ENCODE measurements at places on chromosomes 1 and 21.
A peak's percentile ranks its signal among the peaks of the same experiment; 100 is the strongest.

GRCh38 chr1:31529999-31530684 lies 46.2 kb upstream of the TINAGL1 start:
- no peak for DNase-seq

DNA sequence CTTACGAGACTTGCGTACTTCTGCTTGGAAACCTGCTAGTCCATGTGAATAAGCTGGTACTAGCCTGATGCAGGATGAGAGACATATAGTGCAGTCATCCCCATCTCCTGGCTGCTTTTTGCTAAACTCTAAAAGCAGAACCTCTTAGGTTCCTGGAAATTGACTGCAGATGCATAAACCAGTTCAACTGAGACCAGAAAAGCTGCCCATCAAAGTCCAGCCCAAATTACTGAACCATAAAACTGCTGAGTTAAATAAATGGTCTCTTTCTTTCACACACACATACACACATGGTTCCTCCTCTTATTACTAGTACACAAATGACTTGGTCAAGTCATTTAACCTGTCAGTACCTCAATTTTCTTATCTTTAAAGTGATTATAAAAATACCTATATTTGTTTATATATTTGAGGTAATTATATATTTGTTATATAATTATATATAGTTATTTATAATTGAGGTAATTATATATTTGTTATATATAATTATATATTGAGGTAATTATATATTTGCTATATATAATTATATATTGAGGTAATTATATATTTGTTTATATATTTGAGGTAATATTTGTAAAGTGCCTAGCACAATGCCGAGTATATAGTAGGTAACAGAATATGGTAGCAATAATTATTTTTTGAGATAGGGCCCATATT lies 25.2 kb upstream of the RABGAP1L start:
- no peak for DNase-seq

- no peak for DNase-seq
Observed at GRCh38 chr1:12499539-12500240, 118.3 kb downstream of the DHRS3 start.

GRCh38 chr1:201503397-201504176 lies 3.3 kb downstream of the CSRP1 start:
- DNase-seq: no peak

DNA sequence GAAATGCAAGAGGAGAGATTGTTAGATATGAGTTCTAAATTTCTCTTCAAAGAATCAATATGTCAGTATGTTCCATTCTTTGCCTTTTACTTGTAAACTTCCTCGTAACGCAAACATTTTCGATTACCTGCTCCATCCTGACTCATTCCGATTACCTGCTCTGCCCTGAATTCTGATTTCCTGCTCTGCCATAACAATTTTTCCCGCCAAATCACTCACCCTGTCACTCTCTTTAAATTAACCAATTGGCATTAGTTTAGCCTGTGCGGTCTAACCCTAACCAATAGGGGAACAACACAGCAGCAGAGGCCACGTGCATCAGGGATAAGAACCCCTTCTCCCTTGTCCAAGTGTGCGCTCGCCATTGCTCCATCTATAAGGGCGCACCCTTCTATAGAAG lies 25.0 kb upstream of the CBR3 start:
- no peak for DNase-seq

DNA sequence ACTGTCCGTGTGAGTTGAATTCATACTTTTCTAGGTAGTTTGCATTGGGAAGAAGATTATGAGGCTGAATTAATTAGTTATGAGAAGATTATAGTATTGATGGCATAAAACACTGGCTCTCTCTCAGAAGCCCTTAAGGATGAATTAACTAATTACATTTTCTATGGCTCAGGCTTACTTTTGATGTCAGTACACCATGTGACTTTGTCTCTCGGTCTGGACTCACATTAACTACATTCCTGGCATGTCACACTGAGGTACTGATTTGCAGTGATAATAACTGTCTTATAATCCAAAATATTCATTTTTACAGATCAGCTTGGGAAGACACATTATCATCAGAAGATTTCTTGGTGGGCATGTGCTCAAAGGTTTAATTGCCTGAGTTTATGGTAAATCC lies 362.2 kb downstream of the ZP4 start:
- no peak for DNase-seq

DNA sequence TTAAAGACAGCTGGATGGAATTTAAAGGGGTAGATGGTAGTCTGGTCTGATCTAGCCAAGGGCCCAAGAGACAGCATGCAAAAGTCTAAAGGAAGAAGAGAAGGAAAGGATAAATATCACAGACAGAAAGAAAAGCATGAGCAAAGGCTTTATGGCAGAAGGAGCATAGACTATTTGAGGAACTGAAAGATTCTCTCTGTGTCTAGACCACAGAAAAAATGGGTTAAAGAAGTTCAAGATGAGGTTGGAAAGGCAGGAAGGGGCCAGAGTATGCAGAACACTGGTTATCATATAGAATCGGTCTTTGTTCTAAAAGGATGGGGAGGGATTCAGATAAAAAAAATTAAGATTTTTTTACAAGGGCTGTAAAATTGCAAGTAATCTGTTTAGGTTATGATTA lies 136.8 kb upstream of the SGIP1 start:
- no peak for DNase-seq

- no peak for DNase-seq
Observed at GRCh38 chr1:9426291-9426711, 113.0 kb upstream of the SLC25A33 start.

DNA sequence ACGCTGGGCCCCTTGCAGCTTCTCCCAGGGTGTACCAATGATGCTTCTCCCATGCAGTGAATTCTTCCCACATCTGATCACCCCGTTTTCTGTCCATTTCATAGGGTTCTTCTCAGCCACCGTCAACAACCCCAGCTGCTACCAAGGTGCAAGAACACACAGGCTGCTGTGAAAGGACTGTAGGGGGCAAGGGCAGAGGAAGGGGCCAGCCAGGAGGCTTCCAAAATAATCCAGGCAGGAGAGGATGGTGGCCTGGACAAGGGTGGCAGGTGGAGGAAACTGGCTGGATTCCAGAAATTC lies 113.3 kb upstream of the WNT4 start:
- DNase-seq: no peak

DNA sequence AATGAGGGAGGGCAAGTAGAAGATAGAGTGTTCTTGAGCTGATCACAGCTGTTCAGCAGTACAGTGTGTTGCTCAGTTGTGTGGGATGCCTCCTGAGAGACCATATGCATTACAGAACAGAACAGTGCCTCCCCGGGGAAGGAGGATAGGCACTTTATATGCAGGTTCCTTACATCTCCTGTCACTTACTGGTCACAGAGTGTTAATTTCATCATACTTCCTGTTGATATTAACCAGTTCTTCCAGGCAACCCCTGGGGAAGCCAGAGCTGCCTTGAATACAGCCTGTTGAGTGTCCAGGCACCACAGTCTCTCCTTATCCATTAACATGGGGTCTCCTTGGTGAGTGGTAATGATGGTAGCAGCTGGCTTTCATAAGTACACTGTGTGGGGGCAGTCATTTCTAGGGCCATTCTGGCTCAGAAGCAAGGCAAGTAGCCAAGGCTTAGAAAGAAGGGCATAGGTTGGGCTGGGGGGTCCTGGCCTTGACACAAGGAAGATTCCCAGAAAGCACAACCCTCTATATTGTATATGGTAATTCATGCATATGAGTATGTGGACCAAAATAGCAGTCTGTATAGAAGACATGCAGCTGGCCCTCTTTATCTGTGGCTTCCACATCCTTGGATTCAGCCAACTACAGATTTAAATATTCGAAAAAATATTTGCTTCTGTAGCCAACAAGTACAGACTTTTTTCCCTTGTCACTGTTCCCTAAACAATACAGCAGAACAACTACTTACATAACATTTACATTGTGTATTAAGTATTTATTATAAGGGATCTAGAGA lies 142.4 kb downstream of the ZP4 start:
- peak; percentile 75 for DNase-seq

- peak; percentile 6 for DNase-seq
Observed at GRCh38 chr1:71080230-71080738, 551 bp downstream of the ZRANB2 start.

- DNase-seq: no peak
Observed at GRCh38 chr21:35818597-35818996, 241.7 kb downstream of the SETD4 start.

- DNase-seq: no peak
Observed at GRCh38 chr1:2982615-2983318, 38.5 kb upstream of the ACTRT2 start.

GRCh38 chr1:63590166-63590560 lies 3.0 kb upstream of the PGM1 start:
- no peak for DNase-seq

DNA sequence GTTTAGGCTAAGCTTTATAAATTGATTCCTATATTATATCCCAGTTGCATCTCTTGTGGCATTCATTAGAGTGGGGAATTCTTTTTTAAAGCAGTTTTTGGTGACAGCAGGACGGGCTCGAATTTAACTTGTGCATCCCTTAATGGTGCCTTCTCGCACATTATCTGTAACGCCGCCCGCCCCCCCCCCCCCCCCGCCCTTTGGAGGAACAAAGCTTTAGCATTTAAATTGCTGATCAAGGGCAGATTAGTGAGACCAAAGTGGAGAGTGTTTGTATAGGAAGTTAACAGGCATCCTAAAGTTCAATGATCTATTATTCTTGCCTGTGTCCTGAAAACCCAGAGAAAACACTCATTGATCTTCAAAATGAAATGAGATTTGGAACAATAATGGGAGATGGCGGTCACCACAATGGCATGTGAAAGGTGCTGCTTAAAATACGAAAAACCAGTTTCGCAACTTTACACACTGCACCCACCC lies 2.2 kb downstream of the LMO4 start:
- DNase-seq: no peak

DNA sequence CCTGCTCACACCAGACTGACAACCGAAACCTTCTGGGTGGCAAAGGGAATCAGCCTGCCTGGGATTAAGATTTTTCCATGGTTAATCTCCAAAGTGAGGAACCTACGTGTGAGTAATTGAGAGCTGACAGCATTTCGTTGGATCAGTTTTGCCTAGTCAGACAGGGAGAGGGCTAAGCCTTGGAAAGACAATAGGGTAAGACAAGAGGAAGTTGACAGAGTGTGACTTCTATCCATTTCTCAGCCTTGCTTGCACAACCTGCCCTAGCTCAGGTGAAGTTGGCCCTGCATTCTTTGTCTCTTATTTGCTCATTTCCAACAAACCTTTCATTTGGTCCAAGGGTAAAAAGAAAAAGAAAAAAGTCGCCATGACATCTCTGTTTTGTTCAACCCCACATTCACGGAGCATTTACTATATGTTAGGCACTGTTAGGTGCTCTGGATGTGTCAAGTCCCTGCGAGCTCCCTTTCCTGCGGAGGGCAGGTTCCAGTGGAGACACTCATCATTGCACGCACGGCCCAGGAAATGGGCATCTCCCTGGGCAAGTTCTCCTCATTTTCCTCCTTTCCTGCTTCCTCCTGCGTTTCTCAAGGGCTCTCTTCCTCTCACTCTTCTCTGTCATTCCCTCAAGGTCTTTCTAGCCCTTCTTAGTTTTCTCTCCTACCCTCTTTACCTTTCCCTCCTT lies 23.3 kb downstream of the KIRREL1 start:
- DNase-seq: no peak

DNA sequence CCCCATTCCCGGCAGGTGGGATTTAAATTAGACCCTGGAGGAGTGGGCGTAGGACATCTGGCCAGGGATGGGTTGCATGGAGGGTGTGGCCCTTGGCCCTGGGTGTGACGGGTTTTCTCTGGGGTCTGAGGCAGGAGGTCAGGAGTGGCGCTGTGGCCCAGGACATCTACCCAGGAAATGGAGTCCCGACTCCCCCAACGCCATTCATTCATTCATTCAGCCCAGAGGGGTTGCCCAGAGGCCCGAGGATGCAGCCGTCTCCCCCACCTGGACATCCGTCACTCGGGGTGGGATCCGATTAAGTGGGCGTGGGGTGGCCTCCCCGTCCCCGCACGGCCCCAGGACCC lies 663 bp downstream of the ATP13A2 start:
- no peak for DNase-seq

DNA sequence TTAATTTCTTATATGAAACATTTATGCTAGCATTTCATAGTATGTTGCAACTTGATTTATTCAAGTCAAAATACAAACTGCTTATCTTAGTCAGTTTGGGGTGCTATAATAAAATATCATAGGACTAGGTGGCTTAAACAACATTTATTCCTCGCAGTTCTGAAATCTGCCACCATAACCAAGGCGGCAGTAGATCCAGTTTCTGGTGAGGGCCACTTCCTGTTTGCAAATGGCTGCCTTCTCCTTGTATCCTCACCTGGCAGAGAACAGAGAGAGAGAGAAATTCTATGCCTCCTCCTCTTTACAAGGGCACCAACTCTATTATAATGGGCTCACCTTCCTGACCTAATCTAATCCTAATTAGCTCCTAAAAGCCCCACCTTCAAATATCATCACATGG lies 76.1 kb upstream of the RGS2 start:
- no peak for DNase-seq

- DNase-seq: no peak
Observed at GRCh38 chr1:109250454-109251276, 1.3 kb downstream of the CELSR2 start.

- no peak for DNase-seq
Observed at GRCh38 chr1:109821221-109821669, 57.5 kb upstream of the EPS8L3 start.

GRCh38 chr1:200302921-200303290 lies 106.9 kb downstream of the ZNF281 start:
- peak; percentile 10 for DNase-seq

DNA sequence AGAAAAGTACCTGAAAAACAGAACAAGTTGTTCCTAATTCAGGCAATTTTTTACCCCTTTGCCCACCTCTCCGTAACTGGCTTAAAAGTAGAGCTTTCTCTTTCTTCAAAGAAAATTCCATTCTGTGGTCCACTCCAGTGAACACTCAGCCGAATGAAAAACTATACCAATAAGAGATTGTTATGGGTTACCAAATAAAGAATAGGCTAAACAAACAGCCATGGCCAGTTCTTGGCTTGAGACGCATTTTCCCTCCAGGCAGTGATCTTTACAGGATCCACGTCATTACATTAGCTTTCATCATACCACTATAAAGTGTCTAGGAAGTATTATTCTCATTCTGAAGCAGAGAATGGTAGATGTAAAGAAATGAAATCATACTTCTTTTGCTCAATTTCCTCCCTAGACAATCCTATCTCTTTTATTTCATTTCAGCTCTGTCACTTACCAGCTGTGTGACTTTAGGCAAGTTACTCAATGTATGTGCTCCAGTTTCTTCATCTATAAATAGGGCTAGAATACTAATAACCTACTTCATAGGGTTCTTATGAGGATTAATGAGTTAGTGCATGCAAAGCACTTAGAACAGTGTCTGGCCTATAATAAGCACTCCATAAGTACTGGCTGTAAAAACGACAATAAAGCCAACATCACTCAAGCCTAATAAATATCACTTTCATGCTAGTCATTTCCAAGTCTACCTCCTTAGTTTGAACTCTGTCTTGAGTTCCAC lies 26.5 kb upstream of the TRIM45 start:
- no peak for DNase-seq

DNA sequence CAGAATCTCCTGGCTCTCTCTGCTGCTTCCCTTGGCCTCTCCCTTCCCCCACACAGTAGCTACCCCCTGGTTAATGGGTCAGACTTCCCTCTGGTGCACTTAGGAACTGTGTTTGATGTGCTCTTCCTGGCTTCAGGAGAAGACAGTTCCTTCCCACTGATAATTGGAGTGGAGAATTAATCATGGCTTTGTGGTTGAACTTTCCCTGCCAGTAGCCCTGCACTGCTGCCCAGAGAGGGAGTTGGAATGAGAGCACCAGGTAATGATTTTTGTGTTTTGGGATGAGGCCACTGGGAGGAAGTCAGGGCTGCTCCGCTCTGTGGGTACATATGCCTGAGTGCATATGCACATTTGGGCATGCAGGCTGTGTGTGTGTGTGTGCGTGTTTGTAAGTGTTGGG lies 39.7 kb upstream of the PADI2 start:
- no peak for DNase-seq

All from SK-N-DZ (cell line).